HCT116 (cell line): ENCODE measurements at places on chromosomes 5 and 9.

GRCh38 chr9:112166176-112167140 lies 8.6 kb downstream of the SUSD1 start:
- no peak for DNase-seq

DNA sequence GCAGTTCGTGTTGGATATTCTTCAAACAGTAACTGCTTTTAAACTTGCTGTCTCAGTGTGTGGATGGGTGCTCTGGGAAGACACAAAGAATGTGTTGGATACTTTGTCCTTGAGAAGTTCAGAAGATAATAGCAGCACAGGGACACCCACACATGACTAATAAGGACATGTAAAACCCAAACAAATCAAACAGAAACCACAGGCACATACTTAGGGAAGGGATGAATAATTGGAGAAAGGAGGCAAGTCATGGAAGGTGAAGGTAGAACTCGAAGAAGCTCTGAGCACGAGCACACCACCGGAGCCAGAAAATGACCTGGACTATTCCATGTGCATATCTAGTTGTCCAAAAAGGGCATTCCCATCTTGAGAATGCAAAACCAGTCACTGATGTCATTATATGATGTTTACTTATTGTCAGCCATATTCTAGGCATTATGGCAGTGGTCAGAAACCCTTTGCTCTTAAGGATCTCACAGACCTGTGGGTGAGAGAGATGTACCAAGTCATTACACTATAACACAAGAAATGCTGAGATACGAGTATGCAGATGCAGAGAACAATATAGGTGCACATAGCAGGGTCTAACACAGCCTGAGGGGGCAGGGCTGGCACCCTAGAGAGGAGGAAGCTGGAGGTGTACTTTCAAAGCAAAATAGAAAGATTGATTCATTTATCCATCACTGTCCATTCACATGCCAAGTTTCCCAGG lies 152.9 kb downstream of the PIK3R1 start:
- no peak for DNase-seq

DNA sequence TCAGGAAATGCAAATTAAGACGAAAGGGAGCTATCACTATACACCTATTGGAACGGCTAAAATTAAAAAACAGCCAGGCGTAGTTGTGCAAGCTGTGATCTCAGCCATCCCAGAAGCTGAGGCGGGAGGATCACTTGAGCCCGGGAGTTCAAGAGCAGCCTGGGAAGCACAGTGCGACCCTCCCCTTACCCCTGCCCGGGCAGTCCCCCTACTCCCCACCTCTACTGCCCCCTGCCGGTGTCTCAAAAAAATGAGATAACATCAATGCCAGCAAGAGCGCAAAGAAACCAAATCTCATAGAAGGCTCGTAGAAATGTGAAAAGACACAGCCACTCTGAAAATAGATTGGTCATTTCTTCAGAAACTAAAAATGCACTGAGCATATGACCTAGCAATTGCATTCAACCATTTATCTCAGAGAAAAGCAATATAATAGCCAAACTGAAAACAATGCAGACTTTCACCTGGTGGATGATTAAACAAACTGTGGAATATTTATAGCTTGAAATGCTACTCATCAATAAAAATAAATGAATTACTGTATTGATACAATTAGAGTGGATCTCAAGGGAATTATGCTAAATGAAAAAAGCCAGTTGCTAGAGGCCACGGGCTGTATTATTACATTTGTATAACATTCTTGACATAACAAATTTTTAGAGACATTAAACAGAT lies 20.6 kb downstream of the OR2V2 start:
- no peak for DNase-seq

GRCh38 chr5:10488144-10488543 lies 46.5 kb downstream of the ROPN1L start:
- DNase-seq = no peak

- no peak for DNase-seq
Measured at GRCh38 chr9:16828340-16829281, 41.9 kb downstream of the BNC2 start.

DNA sequence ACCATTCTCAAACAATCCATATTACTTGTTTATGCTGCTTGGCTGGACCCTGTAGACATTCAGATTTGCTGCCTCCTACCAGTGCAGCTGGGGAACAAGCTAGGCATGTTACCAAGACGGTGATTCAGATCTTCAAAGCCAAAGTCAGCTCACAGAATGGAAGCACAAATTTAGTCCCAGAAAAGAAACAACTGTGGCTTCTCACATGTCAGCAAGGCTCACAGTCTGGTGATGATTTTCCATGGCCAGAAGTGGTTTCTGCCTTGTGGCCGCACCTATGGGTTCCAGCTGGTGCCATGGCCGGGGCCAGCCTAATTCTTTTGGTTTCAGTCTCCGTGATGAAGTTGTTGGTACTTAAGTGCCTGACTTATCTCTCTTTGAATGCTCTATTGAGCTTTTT lies 182.2 kb downstream of the TMC1 start:
- no peak for DNase-seq

DNA sequence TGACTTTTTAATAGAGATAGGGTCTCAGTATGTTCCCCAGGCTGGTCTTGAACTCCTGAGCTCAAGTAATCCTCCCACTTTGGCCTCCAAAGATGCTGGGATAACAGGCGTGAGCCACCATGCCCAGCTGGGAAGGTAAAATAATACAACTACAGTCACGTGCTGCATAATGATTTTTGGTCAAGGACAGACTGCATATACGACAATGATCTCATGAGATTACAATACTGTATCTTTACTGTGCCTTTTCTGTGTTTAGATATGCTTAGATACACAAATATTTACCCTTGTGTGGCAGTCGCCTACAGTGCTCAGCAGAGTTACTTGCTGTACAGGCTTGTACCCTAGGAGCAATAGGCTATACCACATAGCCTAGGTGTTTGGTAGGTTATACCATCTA lies 14.2 kb upstream of the IRF1 start:
- DNase-seq = no peak

GRCh38 chr9:135347461-135347860 lies 132.1 kb upstream of the PPP1R26 start:
- DNase-seq = no peak

DNA sequence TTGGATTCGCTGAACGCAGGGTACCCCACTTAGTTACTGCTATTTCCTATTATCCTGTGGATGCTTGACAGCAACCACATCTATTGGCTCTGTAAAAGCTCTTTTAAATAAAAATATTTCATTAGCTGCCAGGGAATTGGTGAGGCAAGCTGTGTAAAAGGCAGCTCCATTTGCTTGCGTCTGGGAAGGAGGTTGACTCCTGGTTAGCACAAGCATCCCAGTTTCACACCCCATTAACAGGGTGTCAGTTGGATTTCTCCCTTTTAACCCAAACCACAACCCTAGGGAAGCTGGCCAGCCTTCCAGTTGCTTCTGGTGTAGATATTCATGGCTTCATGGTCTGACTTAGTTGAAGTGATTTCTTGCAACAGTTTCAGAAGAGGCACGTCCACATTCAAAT lies 151.0 kb downstream of the GPBP1 start:
- DNase-seq = no peak

DNA sequence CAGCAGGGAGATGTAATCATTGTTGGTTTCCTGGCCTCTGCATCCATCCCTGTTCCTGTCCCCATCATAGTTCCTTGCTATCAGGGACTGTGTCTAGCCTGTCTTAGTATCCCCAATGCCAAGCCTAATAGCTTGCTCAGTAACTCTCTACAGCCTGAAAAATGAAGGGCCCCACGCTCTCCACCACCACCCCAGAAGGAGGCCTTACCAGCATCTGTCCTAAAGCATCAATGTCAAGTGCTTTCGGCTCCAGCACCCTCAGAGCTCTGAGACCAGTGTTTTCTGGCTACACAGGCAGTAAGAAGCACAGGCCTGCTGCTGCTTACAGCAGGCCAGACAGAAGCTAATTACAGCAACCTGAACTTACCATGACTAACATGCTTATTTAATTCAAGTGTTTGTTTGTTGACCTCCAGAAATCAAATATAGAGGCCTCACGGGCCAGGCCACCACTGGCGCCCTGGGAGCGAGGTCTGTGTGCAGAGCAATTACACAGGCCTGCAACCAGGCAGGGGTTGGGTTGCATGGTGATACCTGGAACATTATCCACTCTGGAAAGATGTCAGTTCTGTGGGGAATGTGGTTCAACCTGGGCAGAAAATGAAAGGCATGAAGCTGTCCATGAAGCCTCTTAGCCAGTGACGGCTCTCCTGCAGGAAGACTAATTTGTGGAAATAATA lies 124.3 kb downstream of the SLC1A3 start:
- DNase-seq = no peak

- no peak for DNase-seq
Measured at GRCh38 chr5:15550502-15551112, 50.6 kb downstream of the FBXL7 start.

- DNase-seq = no peak
Measured at GRCh38 chr9:10566848-10567247, 46.0 kb downstream of the PTPRD start.

DNA sequence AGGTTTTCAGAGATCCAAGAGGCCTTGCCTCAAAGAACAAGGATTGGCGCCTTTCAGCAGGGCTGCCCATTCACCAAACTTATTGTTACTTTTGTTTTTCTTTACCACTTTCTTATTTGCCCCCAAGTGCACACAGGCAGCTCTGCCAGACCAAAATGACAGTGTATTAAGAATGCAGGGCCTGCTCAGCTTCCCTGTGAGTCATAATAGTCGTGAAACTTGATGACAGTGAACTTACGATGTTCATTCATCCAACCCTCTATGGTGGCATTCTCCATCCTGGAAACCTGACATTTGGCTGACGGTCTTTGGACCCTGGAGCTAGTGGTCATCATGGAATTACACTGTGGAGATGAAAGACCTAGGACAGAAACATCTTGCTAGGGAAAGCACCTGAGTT lies 44.3 kb downstream of the UBE2QL1 start:
- DNase-seq = no peak

GRCh38 chr9:121463026-121463807 lies 36.4 kb downstream of the GGTA1 start:
- DNase-seq = peak; percentile 6

DNA sequence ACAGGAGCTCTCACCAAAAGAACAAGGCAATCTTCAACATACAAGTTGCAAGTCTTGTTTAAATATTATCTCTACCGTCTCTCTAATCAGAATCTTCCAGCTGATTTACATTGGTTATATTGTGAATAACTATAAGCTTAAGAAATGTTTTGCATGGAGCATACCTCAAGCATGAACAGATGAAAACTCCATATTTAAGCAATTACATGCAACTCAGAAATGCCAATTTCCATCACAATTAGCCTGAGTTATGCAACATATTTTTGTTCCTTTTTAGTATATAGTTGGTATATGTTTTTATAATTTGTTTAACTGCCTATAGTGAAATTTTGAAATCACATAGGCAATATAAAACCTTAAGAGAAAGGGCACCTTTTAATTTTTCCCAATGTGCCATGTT lies 142.5 kb downstream of the DENND1A start:
- DNase-seq = no peak

DNA sequence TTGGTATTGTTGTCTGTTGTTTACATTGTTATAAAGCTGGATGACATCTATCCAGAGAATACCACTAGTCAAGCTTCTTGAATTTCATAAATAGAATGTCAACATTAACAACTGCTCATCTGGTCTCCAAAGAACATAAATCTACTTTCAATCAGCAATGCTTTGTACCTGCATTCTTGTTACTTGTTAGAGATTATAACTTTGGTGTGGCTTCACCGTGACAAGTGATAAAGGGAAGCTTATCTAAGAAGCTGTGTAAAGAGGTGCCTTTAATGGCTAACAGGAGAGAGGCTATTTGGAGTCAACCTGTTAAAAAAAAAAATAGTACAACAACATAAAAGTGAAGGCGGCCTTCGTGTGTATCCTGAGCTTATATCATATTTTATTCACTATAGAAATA lies 41.8 kb downstream of the MUSK start:
- DNase-seq = no peak

- DNase-seq = no peak
Measured at GRCh38 chr9:72983056-72983455, 30.2 kb upstream of the ALDH1A1 start.

GRCh38 chr5:89213573-89213972 lies 330.6 kb upstream of the MEF2C start:
- no peak for DNase-seq

DNA sequence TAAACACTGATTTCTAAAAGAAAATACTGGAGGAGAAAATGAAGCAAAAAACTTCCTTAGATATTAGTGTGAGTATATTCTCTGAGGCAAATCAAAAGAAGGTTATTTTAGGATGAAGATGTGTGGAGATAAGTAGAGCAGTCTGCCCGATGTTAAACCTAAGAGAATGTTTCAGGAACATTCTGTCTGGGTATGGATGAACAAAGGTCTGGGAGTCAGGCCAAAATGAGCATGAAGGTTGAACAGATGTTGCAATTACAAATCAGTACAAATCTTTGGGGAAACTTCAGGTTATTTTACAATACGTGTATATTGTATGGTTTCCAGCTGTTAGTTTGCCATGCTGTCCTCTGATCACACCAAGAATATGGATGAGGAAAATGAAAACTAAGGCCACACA lies 14.4 kb upstream of the CEP78 start:
- DNase-seq = no peak

GRCh38 chr5:160171666-160172065 lies 52.4 kb upstream of the PWWP2A start:
- DNase-seq = no peak

- no peak for DNase-seq
Measured at GRCh38 chr5:53956632-53957031, 353.7 kb downstream of the ARL15 start.

DNA sequence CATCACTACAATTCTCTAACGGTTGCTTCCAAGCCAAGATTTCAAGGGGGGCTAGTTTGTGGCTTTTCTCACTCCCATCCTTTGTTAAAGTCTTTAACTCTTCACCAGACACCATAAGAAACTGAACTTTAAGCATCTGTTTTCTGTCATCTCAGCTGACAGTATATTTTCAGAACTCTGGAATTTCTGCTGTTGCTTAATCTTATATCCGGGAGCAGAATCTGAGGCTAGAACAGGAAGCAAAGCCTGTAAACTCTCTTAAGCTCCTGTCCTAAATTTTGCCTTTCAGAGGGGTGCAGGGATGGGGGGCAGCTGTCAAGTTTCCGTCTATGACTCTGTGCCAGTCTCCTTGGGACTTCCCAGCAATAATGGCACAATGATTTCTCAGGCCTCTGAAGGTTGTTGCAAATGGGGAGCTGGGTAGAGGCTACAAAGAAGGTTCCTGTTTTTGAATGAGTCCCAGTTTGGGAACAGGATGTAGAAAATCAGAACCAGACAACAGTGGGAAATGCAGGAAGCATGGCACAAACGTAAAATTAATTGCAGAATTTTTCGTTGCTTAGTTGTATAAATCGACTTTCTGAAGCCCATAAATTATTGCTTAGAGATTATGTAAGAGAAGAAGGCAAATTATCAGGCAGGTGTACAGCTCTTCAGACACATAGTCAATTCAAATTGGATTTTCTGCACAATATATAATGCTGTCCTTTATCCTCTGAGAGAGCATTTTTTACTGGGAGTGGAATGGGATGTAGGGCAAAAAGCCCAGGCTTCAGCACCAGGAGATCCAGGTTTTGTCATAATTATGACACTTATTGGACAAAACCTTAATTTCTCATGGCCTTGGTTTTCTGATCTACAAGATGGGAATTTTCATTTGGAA lies 430.9 kb downstream of the DMAC1 start:
- DNase-seq = no peak
